ENCODE measurements at places on chromosomes 1 and 21. TPM values are rescaled to one million over a fixed set of nuclear protein-coding genes. Genes with fewer than 3 reads are reported as not detected.
A peak's percentile ranks its signal among the peaks of the same experiment; 100 is the strongest.

The PLCH2 gene
- total RNA-seq: 1.2 TPM

DNA sequence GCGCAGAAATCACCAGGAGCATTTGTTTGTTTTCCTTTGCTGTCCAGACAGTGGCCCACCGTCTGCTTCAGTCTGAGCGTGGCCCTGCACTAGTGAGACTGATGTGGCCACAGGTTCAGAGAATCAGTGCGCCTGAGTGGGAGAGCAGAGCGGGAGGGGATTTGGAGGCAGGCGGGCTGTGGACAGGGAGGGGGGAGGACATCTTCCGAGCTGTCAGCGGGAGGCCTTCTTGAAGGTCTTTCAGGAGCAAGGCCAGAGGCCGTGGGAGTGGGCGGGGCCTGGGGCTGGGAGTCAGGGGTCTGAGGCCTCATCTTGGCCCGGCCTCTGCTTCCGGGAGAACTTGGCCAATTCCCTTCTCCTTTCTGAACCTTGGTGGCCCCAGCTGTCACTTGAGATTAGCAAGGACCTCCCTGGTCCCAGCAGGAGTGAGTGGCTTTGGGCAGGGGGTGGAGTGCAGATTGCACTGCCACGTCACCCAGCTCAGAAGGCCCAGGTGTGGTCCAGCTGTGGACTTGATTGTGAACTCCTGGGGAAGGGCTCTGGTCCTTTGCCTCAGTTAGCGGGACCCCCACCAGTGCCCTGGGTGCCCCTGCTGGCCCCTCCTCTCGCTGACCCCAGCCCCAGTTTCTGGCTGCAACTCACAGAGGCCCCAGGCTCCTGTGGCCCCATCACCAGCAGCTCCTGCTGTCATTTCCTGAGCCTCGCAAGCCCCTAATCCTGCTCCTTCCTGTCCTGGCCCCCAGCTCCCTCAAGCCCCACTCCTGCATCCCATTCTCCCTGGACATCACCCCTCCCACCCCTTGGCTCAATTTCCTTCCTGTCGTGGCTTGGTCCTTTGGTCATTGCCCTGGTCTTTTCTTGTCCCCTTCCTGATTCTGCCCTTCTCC is 8.4 kb downstream of the TNFRSF1B start:
- no peak for DNase-seq

GRCh38 chr1:230072296-230072695 is 5.3 kb downstream of the GALNT2 start:
- DNase-seq: no peak

The TMPRSS15 gene
- total RNA-seq: not detected

The PPIAL4G gene
- 0.09 TPM for total RNA-seq

DNA sequence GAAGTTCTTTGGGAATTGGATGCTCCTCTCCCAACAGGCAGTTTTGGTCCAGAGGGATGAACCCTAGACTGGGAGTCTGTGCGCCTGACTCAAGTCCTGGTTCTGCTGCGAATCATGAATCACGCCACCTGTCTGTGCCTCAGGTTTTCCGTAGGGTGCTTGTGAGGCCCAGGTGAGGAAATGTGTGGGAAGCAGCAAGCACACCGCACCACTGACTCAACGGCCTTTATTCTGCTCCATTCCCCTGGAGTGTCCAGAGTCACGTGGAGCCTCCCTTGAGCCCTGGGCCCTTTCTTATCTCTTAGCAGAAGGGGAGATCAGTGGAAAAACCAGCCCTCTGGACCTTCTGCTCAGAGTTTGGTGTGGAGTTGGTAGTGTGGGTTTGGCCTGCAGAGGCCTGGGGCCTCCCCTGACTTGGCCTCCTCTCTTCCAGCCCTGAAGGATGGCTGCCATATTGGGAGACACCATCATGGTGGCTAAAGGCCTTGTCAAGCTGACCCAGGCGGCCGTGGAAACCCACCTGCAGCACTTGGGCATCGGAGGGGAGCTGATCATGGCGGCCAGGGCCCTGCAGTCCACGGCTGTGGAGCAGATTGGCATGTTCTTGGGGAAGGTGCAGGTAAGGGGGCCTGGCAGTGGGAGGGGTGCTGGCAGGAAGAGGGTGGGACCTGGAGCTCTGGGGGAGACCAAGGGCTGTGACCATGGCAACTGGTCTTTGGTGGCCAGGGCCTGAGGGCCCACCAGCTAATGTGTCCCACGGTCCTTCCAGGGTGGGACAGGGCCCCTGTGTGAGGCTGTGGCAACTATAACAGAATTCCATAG is 21.1 kb downstream of the COQ8A start:
- peak; percentile 28 for DNase-seq

The C1QA gene
- total RNA-seq: 134 TPM

GRCh38 chr1:49351768-49352167 is 575.1 kb upstream of the BEND5 start:
- no peak for DNase-seq

The SPRR2B gene
- not detected for total RNA-seq

The PEX19 gene
- total RNA-seq: 53.7 TPM

DNA sequence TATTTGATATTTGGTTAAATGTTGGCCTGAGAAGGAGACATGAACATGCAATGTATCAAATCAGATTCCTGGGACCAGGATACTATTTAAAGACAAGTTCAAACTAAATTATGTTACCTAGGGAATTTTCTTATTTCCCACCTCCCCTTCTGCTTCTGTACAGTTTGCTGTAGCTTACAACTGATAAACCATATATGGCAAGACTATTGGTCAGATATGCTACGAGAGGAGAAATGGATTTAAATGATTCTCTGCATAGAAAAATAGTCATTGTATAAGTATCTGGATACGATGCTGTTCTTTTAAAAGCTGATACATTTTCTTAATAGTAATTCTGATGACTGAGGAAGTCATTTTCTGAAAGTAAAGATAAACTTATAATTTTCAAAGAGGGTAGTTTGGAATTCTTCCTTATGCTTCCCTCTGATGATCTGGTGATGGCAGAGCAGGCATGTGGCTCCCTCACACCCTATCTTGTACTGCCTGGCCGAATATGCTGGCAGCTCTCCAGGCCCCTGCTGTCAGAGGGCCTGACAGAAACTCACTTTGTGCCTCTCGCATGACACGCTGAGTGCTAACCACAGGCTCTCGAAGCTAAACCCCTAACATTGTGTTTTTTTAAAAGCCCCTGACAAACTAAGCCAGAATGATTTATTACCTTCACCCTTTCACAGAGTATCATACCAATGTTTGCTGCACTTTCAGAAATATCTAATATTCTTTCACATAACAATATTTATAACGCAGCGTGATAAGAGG is 19.4 kb downstream of the RRP15 start:
- DNase-seq: no peak

DNA sequence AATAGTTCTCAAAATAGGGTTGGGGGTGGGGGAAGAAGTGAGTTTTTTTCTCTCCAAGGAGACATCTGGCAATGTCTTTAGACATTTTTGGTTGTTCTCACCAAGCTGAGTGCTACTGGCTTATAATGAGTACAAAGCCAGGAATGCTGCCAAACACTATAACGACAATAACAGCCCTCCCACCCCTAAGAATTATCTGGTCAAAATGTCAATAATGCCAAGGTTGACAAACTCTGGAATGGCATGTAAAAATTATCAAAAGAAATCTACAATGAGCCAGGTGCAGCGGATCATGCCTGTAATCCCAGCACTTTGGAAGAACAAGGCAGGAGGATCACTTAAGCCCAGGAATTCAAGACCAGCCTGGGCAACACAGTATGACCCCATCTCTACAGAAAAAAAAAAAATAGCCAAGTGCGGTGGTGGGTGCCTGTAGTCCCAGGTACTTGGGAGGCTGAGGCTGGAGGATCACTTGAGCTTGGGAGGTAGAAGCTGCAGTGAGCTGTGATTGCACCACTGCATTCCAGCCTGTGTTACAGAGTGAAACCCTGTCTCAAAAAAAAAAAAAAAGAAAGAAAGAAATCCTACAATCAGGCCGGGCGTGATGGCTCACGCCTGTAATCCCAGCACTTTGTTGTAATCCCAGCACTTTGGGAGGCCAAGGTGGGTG is 2.5 kb downstream of the ATP5PF start:
- no peak for DNase-seq

The SLC6A17 gene
- 0.10 TPM for total RNA-seq

DNA sequence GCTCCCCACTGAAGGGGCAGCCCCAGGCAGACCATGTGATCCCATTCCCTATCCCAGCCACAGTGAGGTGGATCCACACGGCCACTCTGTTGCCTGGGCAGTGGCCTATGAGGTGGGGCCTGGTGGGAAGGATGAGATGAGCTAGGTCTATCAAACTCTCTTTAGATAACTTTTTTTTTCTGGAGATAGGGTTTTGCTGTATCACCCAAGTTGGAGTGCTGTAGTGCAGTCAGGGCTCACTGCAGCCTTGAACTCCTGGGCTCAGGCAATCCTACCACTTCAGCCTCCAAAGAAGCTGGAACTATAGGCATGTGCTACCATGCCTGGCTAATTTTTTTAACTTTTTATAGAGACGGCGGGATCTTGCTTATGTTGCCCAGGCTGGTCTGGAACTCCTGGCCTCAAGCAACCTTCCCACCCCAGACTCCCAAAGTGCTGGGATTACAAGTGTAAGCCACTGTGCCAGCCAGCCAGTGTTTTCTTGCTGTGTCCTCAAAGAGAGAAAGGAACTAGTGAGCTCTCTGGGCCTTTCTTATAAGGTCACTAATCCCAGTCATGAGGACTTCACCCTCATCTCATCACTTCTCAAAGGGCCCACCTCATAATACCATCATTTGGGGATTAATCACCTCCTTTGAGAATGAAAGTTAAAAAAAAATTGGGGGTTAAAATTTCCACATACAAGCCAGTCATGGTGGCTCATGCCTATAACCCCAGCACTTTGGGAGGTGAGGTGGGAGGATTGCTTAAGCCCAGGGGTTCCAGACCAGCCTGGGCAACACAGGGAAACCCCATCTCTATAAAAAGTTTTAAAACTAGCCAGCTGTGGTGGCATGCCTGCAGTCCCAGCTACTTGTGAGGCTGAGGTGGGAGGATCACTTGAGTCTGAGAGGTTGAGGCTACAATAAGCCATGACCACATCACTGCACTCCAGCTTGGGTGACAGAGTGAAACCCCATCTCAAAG is 36.6 kb downstream of the H3-3A start:
- DNase-seq: no peak

DNA sequence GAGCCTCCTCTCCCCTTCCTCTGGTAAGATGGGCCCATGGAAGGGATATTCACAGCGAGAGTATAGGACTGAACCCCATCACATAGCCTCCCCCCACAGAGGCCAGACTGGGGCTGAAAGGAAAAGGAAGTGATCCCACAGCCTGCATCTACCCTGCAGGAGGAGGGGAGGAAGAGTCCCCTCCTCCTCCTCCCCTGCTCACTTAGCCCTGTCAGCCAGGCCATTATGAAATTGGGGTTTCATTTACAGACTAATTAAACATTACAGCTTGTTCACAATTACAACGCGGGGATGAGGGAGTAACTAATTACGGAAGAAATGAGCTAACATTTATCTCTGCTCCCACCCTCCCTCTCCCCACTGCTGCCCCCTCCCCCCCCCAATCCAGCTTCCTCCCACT is 25.4 kb downstream of the DMAP1 start:
- DNase-seq: no peak

DNA sequence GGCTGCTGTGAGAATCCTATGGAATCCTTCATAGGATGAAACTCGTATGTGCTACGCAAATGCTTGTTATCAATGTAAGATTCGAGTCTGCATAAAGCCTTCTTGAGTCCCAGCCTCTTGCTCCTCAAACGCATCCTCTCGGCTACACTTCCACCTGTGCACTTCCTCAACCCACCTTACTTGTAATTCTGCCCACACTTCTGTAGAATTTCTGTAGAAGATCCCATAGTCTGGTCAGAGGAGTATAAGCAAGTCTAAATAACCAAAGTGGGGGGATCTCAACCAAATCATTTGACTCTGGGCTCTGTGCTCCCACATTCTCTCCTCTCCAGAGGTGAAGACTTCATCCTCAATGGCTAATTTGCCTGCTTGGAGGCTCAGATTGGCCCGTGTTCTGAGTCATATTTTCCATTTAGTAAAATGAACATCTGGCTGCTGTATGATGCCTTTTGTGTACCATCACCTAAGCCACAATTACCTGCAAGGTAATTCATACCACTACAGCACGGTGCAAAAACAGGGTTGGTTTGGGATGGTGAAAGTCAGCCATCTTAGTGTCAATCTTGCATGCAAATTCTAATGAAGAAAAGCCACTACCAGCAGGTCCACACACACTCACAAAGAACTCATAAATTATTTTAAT is 63.2 kb downstream of the ITPKB start:
- DNase-seq: no peak

DNA sequence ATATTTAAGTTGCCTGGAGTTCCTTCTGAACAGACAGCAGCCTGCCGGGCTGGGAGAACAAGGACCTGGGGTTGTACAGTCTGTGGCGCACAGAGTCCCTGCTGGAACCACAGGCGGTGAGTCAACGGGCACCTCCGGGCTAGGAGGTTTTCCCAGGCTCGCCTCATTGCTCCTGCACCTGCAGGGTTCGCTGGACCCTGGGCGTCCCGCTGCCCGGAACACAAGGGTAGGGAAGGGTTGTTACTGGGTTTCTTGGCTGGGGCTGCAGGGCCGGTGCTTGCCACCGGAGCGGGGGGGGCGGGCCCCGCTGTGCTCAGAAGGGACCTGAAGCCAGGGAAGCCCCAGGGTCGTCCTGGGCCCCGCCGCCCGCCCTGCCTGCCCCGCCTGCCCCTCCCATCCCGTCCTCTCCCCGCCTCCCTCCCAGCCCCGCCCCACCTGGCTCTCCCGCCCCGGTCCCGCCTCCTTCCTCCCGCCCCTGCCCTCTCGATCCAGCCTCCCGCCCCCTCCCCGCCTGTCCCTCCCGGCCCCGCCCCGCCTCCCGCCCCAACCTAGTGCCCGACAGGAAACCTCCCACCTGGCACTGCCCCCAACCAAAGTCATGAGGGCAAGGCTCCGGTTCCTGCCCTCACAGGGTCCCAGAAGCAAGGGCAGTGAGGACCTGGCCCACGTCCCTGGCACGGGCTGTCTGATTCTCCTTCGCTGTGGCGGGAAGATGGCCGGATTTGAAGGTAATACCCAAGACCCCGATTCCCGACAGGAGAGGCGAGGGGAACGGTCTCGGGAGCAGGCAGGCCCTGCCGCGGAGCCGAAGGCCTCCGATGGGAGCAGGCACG is 6.8 kb downstream of the JMJD4 start:
- peak; percentile 89 for DNase-seq

- no peak for DNase-seq
Observed at GRCh38 chr1:230463760-230464159, 37.6 kb upstream of the PGBD5 start.

- no peak for DNase-seq
Observed at GRCh38 chr1:225963735-225964530, 22.9 kb upstream of the LEFTY2 start.

The KANK4 gene
- total RNA-seq: 1.7 TPM

The PHLDA3 gene
- 8.5 TPM for total RNA-seq

- DNase-seq: no peak
Observed at GRCh38 chr1:68347415-68347814, 102.3 kb downstream of the RPE65 start.

GRCh38 chr21:44521301-44521927 is 18.6 kb downstream of the KRTAP10-1 start:
- peak; percentile 41 for DNase-seq

The CDC7 gene
- total RNA-seq: 5.0 TPM

DNA sequence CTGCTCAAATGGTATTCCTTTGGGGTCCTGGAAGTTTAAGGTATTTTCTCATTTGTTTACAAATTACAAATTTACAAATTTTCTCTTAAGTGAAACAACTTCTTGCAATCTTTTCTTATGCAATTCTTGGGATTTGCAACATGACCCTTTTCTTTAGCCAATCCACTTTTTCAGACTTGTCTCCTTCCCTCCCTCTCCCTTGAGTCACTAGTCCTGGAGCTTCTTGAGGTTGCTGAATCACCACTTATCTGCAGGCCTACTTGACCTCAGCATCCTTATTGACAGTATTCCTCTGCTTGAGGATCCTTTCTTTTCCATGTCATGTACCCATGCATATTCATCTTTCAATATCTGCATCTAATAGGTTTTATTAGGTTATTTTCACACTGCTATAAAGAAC is 302.8 kb upstream of the ADAMTS5 start:
- DNase-seq: no peak

- no peak for DNase-seq
Observed at GRCh38 chr1:39733161-39733560, 5.5 kb upstream of the PPIE start.

All from mucosa of descending colon (tissue), 3 donors.